Thoracic aorta (tissue), 2 donors: ENCODE measurements at places on chromosomes 12 and 14. TPM values are rescaled to one million over a fixed set of nuclear protein-coding genes. Genes with fewer than 3 reads are reported as not detected.

The FGF23 gene
- total RNA-seq: not detected

DNA sequence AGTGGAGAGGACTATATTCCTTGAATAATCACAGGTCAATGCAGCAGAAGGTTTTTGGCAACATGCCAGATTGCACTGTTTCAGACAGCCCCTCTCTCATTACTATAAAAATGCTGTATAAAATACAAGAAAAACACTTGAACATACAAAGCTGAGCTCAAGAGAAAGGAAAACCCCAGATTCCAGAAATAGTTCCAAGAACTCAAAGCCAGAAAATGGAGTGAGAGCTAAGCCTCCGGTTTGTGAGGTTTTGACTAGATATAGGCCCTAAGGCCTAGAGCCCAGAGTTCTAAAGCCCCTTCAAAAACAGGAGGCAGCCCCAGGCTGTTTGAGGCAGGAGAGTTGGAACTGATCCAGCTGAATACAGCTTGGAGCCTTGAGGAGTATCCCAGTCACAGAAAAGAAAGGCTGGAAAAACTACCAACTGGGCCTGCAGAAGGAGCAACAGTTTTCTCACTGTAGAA lies 29.4 kb upstream of the ACTN1 start:
- no peak overlapping the region for H3K4me3 ChIP-seq
- H3K27ac ChIP-seq: peak overlapping the region; percentile 80
- H3K4me1 ChIP-seq: peaks cover 7% of the 10 kb centered on the region
- no peaks in the 10 kb centered on the region for H3K36me3 ChIP-seq
- no peak for DNase-seq

- H3K27me3 ChIP-seq: no peaks in the 10 kb centered on the region
- H3K36me3 ChIP-seq: no peaks in the 10 kb centered on the region
- H3K27ac ChIP-seq: no peak overlapping the region
- DNase-seq: no peak
Observed at GRCh38 chr14:88232771-88233170, 90.3 kb downstream of the KCNK10 start.

DNA sequence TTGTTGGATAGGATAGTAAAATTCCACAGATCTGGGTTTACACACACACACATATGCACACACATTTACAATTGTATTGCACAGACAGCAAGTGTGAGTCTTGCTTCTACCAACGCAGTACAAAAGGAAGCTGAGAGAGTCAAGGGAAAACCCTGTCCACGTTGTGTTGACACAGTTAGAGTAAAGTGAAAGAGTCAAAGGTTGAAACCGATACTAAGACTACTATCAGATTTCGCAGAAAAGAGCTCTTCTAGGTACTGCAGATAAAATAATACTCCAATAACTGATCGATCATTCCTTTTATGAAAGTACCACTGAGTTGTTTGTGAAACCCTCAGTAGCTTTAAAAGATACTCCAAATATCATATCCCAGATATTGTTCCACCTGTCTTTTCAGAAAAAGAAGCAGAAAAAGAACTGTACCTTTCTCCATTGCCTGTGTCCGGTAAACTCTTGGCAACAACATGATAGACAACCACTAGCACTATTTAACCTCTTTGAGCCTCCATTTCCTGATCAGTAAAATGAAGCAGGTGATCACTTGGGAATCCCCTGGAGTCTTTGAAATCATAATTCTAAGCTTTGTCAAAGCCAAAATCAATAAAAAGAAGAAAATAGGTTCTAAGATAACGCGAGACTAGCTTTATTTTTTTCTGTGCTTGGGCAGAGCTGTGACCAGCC lies 224.6 kb upstream of the FOXN3 start:
- no peaks in the 10 kb centered on the region for H3K36me3 ChIP-seq
- H3K4me1 ChIP-seq: no peaks in the 10 kb centered on the region
- no peak for DNase-seq
- H3K27me3 ChIP-seq: no peaks in the 10 kb centered on the region

The SCNN1A gene
- 33.5 TPM for total RNA-seq

DNA sequence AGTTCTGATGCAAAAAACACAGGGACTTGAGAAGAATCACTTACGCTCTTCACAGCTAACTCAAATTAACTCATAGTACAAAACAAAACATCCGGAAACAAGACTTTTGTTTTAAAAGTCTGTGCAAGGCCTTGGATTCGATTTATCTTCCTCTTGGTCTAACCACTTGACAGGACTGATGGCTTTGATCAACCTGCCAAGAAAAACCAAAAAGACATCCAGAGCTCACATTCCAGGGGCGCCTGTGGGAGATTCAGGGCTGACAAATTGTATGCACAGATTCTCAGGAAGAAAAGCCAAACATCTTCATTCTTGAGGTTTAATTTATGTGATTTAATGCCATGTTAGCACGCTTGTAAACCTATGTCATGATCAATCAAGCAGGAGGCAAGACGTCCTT lies 129.1 kb upstream of the TMCC3 start:
- no peak overlapping the region for H3K4me3 ChIP-seq
- H3K27ac ChIP-seq: no peak overlapping the region
- DNase-seq: no peak
- H3K36me3 ChIP-seq: no peaks in the 10 kb centered on the region
- H3K4me1 ChIP-seq: no peaks in the 10 kb centered on the region

DNA sequence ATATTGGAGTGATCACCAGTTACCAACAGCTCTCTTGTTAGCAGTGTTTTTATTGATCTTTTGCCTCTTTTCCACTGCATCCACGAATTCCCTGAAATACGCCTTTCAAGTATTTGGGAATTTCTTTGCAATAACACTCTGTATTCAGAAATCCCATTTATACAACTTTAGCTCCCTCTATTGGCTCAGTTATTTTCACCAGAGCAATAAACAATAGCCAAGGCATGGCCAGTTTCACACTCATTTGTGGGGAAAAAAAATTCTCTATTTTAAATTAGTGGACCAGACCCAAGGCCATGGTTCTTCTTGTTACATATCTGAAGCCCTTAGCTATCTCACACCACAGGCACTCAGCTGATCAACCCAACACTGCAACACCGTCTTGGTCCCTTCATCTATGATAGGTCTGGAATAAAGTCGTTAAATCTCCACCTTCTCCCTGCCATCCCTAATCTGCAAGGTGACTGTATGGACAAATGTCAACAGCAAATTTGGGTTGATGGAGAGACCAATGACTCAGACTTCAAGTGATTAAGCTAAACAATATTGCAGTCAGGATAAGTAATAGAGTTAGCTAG lies 92.4 kb upstream of the TMEM260 start:
- no peaks in the 10 kb centered on the region for H3K36me3 ChIP-seq
- no peak for DNase-seq
- H3K4me3 ChIP-seq: no peak overlapping the region
- no peak overlapping the region for H3K27ac ChIP-seq
- no peaks in the 10 kb centered on the region for H3K27me3 ChIP-seq

DNA sequence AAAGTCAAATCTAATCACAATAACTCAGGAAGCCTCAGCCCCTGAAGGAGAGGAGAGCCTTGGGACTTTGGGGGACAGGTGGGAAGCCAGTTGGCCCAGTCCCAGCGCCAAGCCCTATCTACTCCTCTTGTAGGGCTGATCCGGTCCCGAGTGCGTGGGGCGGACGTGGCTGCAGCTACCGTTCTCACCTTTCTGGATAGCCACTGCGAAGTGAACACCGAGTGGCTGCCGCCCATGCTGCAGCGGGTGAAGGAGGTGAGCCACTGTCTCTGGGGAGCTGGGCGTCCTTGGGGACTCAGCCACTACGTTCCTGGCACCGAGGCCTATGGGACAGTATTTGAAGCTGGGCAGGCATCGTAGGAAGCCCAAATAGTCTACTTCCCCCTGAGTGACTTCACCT lies 68.4 kb downstream of the GALNT16 start:
- DNase-seq: no peak
- H3K27ac ChIP-seq: no peak overlapping the region
- H3K4me3 ChIP-seq: no peak overlapping the region
- H3K4me1 ChIP-seq: no peaks in the 10 kb centered on the region

GRCh38 chr14:24204163-24205146 lies 1.0 kb upstream of the TSSK4 start:
- peaks cover 44% of the 10 kb centered on the region for H3K36me3 ChIP-seq
- no peak for DNase-seq
- H3K4me1 ChIP-seq: no peaks in the 10 kb centered on the region
- no peak overlapping the region for H3K27ac ChIP-seq

DNA sequence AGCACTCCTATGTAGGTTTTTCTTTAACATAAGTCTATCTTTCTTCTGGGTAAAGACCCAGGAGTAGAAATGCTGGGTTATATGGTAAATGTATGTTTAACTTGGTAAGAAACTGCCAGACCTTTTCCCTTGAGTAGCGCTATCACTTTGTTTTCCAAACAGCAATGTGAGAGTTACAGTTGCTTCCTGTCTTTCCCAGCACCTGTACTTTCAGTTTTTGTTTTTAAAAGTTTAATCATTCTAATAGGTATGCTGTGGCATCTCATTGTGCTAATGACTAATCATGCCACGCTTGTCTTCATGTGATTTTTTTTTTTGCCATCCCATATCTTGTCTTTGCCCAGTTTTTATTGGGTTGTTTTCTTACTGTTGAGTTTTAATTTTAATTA lies 28.1 kb downstream of the GIT2 start:
- no peak for DNase-seq
- no peak overlapping the region for H3K27ac ChIP-seq
- H3K4me1 ChIP-seq: no peaks in the 10 kb centered on the region
- H3K27me3 ChIP-seq: no peaks in the 10 kb centered on the region
- H3K4me3 ChIP-seq: no peak overlapping the region

- H3K4me1 ChIP-seq: peaks cover 16% of the 10 kb centered on the region
- H3K27me3 ChIP-seq: no peaks in the 10 kb centered on the region
- H3K4me3 ChIP-seq: no peak overlapping the region
- no peak for DNase-seq
Observed at GRCh38 chr12:65878540-65878939, 54.3 kb downstream of the HMGA2 start.

The FKBP4 gene
- total RNA-seq: 30.5 TPM

DNA sequence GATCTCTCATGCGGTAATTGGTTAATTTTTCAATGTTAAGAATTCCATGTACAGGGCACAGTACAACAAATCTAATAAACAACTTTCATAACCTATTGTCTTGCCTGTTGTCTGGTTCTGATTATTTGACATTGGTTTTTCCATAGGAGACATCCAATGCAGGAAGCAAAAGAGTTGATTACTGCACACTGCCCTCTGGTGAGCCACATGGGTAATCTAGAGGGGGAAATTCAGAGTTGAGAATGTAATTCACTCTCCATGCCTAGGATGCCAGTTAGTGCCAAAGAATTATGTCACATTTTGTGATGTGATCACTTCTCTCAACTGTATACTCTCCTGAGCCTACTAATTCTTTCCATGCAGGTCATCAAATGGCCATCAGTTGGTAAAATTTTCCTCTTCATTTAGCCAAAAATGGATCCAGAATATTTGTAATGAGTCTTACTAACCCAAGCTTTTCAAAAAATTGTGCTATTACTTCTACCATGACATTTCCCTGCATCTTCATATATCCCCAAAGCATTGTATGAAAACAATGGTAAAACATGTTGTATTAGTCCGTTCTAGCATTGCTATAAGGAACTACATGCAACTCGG lies 17.7 kb upstream of the CCDC91 start:
- H3K36me3 ChIP-seq: no peaks in the 10 kb centered on the region
- no peaks in the 10 kb centered on the region for H3K4me1 ChIP-seq
- H3K27me3 ChIP-seq: no peaks in the 10 kb centered on the region
- no peak overlapping the region for H3K4me3 ChIP-seq

- H3K4me3 ChIP-seq: no peak overlapping the region
- no peak overlapping the region for H3K27ac ChIP-seq
- DNase-seq: no peak
Observed at GRCh38 chr14:36181417-36181816, 4.9 kb upstream of the PTCSC3 start.
